ENCODE measurements at places on chromosomes 1 and 21. TPM values are rescaled to one million over a fixed set of nuclear protein-coding genes. Genes with fewer than 3 reads are reported as not detected.

CD53 gene
- total RNA-seq, result 554 TPM

TGFB2 gene
- total RNA-seq, result not detected

C1orf115 gene
- total RNA-seq, result 1.8 TPM

PTAFR gene
- total RNA-seq, result 0.22 TPM

TINAGL1 gene
- not detected for total RNA-seq

CCDC24 gene
- 0.65 TPM for total RNA-seq

CEP170 gene
- total RNA-seq, result 30.3 TPM

PIP5K1A gene
- total RNA-seq, result 57.7 TPM

C1orf87 gene
- not detected for total RNA-seq
